ENCODE measurements at places on chromosomes 3 and 15.

- DNase-seq: no peak
Measured at GRCh38 chr15:32028921-32029320, 1.4 kb upstream of the CHRNA7 start.

DNA sequence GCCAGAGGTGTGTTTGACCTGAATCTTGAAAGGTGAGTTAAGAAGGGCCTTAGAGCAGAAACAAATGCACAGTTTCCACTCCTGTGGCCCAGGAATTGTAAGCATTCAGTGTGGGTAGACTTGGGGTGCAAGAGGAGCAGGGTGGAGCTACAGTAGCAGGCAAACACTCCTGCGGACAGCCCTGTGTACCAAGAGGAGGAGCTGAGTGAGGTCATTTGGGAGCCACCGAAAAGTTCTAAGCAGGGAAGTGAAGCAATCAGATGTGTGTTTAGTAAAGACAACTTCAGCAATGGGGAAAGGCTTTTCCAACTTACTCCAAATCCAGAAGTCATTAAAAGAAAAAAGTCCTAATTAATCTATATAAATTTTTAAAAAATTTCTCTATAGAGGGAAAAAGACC is 99.3 kb downstream of the ARHGEF26 start:
- no peak for DNase-seq

GRCh38 chr3:109050591-109051167 is 67.3 kb downstream of the MORC1 start:
- peak; percentile 1 for DNase-seq

- DNase-seq: no peak
Measured at GRCh38 chr3:138114431-138114918, 933 bp downstream of the DZIP1L start.

- DNase-seq: no peak
Measured at GRCh38 chr3:152229692-152230091, 39.0 kb upstream of the MBNL1 start.

DNA sequence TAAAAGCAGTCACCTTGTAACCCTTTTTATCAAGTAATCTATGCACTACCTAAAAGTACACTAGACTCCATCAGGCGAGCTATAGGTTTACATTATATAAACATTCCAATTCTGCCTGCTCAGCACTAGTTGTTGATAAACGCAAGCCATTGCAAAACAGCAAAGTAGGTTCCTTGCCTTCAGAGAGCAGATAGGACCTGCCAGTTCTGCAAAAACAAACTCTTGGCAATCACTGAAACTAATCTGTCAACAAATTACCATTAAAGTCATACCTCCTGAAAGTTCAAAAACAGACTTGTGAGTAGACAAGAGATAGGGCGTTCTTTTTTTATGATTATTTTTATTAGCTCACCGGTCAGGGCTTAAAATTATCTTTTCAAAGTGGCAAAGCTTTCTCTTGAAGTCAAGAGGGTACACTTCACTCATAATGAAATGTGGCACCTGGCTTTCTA is 392.5 kb downstream of the FOXP1 start:
- DNase-seq: no peak

- DNase-seq: no peak
Measured at GRCh38 chr3:183313764-183314163, 60.7 kb downstream of the B3GNT5 start.
